NCI-H146 (cell line): ENCODE measurements at places on chromosomes 3 and 15.
A peak's percentile ranks its signal among the peaks of the same experiment; 100 is the strongest.

- DNase-seq, result no peak
Observed at GRCh38 chr3:10234526-10235230, 13.6 kb upstream of the TATDN2 start.

- no peak for DNase-seq
Observed at GRCh38 chr3:184800349-184800930, 11.5 kb upstream of the VPS8 start.

GRCh38 chr15:64893481-64894394, 18.0 kb upstream of the ANKDD1A start:
- peak; percentile 96 for DNase-seq

DNA sequence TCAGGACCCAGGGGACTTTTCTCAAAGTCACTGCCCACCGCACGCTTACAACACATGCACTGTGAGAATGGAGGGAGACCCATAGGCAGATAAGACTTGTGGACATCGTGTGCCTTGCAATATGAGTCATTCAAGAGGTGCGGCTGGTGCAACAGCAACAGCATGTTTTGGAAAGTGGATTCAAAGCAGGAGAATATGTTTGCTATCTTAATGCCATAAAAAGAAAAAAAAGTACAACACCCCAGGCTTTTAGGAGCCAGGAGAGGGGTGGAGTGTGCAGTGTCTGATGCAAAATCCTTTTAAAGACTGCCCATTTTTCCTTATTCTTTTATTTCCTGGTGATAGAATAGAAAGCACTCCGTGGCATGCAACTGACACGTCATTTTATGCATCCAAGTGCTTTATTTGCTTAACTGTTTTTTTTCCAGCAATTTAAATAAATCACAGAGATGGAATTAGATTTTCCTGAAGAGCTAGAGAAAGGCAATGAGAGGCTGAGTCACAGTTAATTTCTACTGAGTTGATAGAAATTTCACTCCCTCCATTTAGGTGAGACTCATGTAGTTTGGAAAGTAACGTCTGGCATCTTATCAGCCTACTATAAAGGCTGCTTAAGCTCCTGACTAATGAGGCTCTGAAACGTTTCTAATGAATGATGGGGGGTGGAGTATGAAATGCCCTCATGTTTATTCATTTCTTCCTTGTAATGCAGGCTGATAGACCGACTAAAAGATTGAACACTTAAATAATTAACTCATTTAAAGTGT, 96.4 kb downstream of the NSUN3 start:
- DNase-seq, result no peak

- no peak for DNase-seq
Observed at GRCh38 chr3:172051310-172051956, 12.1 kb downstream of the FNDC3B start.

DNA sequence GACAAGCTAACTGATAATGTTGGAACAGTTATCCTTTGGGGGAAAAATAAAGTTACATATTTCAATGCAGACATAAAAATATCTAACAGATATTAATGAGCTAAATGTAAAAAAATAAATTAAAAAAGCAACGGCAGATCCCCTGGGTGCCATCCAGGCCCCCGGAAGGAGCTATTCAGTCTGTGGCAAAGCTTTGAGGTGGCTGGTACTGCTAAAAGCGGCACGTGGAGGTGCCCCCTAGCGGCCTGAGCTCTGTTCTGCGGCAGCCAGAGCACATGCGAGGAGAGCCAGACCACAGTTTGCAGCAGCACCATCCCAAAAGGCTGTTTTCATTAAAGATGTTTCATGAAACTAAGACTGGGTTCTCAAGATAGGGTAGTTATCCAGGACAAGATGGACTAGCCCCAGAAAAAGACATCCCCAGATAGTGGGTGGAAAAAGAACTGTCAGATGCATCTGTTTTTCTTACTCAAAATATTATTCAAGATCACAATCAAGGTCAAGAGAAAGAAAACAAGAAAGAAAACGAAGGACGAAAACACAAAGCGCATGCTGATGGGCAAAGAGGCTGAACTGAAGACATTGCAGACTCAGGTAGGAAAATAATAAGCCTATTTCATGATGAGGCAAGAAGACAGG, 18.7 kb downstream of the AP3S2 start:
- DNase-seq, result peak; percentile 48

DNA sequence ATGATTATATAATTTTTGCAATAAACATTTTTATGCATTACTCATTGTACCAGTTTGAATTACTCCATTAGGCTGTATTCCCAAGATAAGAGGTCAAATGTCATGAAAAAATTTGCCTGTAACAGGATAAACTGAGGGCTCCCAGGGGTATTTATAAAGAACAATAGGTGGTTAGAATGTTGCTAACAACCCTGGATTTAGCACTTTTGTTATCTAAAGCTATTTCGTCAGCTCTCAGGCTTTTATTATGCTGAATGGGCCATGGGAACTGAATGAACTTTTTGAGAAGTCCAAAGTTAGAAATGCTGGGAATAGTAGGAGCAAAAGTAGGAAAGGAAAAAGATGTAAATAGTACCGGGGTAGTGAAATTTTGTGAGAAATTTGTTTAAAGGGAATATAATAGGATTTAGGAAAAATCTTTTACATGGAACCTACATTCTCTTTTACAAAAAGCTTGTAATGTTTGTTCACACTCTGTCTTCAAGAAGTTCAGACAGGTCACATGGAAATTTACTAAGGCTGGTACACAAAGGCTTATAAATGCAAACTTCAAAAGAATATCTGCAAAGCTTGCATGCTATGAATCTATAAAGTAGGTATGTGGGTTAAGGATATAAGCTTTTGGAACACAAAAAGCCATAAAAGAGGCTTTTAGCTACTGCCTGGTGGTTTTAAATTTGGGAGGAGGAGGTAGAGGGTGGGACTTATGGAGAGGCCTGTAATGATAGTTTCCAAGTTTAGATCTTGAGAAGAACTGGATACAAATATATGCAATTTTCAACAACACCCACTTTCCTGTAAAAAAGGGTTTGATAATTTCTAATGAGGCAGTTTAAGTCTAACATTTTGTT, 445.8 kb upstream of the NAALADL2 start:
- DNase-seq, result no peak

- no peak for DNase-seq
Observed at GRCh38 chr3:126715432-126715831, 11.4 kb downstream of the CHCHD6 start.

DNA sequence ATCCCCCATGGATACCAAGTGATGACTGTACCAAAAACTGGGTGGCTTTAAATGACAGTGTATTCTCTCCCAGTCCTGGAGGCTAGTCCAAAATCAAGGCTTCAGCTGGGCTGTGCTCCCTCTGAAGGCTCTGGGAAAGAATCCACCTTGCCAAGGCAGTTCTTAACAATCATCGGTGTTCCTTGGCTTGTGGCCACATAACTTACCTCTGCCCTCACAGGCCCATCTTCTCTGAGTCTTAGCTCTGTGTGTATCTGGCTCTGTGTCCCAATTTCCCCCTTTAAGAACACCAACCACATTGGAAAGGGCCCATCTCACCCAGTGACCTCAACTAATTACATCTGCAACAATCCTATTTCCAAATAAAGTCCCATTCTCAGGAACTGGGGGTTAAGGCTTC, 503.0 kb upstream of the PROK2 start:
- no peak for DNase-seq

GRCh38 chr3:134594331-134594741, 56.5 kb downstream of the KY start:
- peak; percentile 81 for DNase-seq

DNA sequence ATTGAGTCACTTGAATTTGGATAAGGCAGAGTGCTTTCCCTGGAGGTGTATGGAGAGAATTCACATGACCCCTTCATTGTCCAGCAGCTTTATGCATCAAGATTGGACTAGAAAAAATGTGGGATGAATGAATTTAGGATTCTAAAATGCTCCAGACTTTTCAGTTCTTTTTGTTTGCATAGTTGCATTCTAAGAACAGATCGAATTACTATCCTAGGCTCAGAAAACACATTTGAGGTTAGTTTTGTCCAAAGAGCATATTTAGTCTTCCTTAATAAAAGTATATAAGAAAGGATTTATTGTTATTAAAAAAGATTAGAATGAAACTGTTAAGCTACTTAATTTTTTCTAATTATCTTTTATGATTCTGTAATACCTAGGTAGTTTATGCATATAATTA, 127.4 kb downstream of the UBE2E2 start:
- no peak for DNase-seq

GRCh38 chr3:61331929-61332552, 80.8 kb upstream of the FHIT start:
- no peak for DNase-seq
